ENCODE measurements at places on chromosomes 7 and 10.

- no peak for DNase-seq
These were observed 30.7 kb upstream of the HPSE2 start for GRCh38 chr10:99266383-99266782.

DNA sequence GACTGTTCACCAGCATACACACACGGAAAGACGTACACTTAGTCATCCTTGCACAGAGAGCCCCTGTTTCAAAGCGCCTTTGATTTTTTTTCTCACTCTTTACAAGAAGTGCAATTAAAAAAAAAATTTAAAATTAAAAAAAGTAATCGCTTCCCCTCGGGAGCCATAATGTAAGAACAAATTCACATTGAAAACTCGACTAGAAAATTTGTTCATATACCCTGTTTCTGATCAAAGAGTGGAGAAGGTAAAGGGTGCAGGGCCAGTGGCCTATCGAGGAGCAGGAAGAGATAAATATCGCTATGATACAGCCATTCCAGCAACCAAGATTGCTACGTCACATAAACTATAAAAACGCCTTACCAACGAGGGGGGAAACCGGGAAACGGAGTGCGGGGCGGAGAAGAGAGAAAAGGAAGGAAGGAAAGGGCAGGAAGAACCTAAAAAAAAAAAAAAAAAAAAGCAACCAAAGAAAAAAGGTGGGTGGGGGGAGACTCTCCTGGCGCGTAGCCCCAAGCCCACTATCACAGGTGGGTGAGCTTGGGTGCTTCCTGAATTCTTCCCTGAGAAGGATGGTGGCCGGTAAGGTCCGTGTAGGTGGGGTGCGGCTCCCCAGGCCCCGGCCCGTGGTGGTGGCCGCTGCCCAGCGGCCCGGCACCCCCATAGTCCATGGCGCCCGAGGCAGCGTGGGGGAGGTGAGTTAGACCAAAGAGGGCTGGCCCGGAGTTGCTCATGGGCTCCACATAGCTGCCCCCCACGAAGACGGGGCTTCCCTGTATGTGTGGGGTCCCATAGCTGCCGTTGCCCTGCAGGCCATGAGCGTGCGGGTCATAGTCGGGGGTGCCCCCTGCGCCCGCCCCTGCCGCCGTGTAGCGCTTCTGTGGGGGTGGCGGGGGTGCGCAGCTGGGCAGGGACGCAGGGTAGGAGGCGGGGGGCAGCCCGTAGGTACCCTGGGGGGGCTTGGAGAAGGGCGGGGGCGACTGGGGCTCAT, 5.2 kb upstream of the HOXA2 start:
- DNase-seq: no peak

GRCh38 chr7:36002900-36003299, 150.2 kb upstream of the EEPD1 start:
- DNase-seq: no peak

- no peak for DNase-seq
These were observed 370.5 kb upstream of the NPVF start for GRCh38 chr7:25598765-25599164.

GRCh38 chr10:79339266-79339665, 8.0 kb upstream of the PPIF start:
- no peak for DNase-seq

DNA sequence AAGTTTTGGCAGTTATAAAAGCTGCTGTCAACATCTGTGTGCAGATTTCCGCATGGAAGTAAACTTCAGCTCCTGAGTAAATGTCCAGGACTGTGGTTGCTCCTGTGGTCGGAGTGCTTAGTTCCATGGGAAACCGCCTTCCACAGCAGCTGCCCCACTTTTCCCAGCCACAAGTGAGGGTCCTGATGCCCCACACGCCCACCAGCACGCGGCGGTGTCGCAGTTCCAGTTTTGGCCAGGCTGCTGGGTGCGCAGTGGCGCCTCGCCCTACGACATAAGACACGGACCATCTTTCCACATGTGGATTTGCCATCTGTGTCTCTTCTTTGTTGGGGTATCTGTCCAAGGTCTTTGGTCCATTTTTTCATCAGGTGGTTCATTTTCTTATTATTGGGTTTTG, 167.1 kb downstream of the DIP2C start:
- no peak for DNase-seq

- DNase-seq: no peak
These were observed 642 bp upstream of the COL13A1 start for GRCh38 chr10:69801094-69801433.

DNA sequence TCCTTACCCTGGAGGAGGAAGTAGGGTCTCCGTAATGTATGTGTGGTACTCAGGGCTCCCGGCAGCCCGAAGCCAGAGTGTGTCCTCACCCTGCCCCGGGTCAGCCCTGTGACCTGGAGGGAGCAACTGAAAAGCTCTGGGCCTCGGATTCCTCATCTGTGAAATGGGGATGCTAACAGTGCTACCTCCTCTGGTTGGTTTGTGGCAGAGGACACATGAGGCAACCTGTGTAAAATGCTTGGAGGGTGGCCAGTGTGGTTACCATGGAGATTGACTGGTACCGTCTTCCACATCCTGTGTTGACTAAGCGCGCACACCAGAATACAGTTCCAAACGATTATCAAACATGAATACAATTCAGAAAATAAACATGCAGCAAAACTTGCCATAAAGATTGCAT, 163.8 kb upstream of the KLF6 start:
- DNase-seq: no peak

DNA sequence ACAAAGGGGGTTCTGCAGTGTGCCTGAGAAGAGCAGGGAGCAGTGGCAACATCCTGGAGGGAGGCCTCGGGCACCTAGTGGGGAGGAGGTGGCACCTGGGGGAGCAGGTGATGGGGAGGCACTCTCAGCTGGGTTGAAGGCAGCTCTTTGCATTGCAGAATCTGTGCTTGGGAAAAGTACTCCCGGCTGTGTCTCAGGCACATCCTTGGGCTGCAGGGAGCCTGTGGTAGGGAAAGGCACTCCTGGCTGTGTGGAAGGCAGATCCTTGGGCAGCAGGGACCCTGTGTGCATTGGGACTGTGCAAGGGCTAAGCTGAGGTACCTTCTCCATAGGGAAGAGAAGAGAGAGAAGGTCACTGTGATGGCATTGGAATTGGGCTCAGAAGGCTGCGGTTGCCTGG, 52.8 kb upstream of the ANTXRL start:
- no peak for DNase-seq

GRCh38 chr10:19014034-19014433, 34.6 kb upstream of the MALRD1 start:
- peak; percentile 15 for DNase-seq

GRCh38 chr10:104300736-104301292, 31.8 kb downstream of the GSTO2 start:
- DNase-seq: peak; percentile 94

DNA sequence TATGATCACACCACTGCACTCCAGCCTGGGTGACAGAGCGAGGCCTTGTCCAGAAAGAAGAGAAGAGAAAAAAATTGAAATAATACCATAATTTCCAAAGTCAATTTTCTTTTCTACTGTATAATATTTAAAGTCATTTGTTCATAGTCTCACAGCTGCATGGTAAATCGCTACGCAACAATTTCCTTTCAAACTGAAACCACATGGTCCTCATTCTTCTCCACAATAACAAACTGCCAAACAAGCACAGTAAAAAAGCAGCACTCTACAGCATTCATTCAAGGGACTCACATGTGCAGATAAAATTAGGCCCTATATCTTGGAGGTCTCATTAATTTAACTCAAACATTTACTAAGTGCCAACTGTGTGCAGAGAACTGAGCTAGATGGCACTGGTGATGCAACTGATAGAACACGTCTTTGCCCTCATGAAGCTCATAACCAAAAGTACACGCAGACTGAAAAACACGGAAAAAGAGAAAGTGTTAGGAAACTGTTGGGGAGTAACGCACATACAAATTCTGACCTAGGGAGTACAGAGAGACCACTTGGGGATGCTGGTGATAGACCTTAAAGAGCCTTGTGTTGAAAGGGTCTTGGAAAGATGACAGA, 68.4 kb upstream of the SRRM3 start:
- DNase-seq: no peak

- DNase-seq: peak; percentile 9
These were observed 67.8 kb downstream of the NAMPT start for GRCh38 chr7:106216923-106217542.

DNA sequence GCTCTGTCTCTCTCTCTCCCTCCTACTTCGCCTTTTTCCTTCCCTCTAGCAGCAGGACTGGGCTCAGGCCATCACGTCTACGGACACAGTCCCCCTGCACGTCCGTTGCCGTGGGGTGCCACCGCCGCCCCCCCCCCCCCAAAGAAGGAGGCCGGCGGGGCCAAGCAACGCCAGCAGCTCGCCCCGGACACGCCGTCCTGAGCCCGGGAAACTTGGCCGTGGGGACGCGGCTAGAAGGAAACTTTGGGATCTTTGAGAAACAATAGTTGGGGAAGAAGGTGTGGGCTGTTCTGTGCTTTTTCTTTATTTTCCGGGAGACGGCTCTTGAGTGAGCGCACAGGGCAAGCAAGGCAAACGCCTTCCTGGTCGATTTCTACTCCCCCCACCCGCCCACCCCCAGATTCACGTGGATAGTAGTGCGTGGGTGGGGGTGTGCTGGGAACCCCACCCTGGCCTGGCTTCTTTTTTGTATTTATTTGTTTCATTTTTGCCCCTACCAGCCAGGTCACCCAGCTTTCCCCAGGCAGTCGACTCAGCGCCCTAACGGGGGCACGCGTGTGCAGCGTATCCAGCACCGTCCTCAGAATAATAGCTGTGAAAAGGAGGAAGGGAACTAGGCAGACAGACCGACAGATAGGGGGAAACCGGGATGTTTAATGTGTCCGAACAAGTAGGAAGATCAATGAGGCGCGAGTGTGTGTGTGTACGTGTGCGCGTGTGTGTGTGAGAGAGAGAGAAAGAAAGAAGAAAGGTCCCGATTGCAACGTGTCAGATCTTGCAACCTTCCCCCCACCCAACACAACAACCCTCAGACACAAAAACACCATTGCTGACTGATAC, 1.4 kb downstream of the MXI1 start:
- no peak for DNase-seq

DNA sequence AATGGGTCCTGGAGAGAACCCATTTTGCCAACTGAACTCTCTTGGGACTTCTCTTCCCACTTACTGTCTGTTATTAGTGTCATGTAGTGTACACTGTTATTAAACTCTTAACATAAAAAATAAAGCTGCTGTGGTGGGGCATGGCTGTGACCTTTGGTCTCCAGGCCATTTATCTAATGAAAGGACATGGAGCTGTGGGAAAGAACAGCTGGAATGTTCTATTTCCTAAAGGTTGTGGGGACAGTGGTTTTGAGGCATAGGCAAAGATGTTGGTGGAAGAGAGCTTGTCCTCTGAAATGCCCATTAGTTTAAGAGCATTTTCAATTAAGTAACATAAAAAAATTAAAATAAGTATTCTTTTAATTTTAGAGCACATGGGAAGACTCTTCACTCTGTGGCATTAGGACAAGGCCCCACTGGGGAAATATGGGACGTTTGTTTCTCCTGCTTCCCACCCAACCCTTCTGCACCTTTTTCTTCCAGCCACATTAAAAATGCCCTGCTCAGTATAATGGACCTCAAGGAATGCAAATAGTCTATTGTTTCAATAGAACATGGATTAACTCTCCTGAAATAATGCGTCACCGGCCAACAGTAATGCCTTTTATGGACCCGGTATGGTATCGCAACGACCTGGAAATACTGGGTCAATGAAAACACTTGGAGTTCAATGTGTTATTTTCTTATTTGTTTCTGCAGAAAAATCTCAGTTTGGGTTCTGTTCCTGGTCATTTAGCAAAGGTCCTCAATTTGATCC, 149.6 kb downstream of the BUB3 start:
- no peak for DNase-seq

DNA sequence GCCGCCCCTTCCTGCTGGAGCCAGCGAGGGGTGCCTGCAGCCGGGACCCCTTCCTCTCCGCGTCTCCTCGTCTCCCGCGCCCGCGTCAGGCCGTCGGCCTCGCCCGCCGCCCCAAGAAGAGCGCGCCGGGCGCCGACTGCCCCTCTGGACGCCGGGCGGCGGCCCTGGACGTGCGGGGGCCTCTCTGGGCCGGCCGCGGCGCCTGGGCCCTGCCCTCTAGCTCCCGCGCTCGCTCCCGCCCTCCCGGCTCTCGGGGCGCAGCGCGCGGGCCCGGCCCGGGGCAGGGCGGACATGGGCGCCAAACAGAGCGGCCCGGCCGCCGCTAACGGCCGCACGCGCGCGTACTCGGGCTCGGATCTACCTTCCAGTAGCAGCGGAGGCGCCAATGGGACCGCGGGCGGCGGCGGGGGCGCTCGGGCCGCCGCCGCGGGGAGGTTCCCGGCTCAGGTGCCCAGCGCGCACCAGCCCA, 704 bp downstream of the ZNRF2 start:
- no peak for DNase-seq

DNA sequence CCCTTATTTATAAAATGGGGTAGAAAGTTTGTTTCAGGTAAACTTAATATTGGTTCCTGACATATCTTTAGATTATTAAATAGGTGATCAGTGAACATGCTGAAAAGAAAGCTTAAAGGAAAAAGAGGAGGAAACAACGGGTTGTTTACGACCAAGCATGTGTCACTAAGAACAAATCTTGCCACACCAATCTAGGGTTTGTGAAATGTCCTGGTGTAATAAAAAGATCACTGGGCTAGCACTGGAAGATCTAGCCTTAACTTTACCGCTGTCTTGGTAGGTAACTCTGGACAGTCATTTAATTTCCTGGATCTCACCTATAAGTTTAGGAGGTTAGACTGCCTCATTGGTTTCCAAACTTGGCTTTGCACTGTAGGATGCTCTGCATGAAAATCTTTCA, 19.0 kb downstream of the VPS26A start:
- DNase-seq: no peak

DNA sequence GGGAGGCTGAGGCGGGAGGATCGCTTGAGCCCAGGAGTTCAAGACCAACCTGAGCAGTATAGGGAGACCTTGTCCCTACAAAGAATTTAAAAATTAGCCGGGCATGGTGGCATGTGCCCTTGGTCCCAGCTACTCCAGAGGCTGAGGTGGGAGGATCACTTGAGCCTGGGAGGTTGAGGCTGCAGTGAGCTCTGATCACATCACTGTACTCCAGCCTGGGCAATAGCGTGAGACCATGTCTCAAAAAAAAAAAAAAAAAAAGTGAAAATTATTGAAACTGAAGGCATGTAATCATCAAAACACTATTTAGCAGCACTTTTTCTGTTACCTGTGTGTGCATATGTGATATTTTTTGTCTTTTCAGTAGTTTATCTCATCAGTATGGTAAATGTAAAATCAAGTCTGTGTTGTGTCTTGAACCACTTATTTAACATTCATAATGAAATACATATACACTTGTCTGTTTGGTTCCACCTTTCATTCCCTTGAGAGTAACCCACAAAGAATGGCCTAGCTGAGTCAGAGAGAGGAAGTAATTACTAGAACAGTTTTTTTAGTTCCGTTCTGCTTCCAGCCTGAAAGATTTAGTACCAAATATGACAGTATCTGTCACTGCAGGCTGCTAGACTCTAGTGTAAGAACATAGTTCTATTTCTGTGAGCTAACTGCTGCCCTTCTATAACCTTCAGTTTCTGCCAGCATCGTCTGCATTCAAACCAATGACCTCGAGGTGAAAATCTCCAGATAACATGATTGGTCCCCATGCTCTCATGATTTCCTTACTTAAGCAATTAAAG, 68.6 kb downstream of the MMRN2 start:
- DNase-seq: peak; percentile 30
